Glutamatergic neuron (in vitro differentiated cells): ENCODE measurements at places on chromosomes 6 and 20.
A peak's percentile ranks its signal among the peaks of the same experiment; 100 is the strongest.

DNA sequence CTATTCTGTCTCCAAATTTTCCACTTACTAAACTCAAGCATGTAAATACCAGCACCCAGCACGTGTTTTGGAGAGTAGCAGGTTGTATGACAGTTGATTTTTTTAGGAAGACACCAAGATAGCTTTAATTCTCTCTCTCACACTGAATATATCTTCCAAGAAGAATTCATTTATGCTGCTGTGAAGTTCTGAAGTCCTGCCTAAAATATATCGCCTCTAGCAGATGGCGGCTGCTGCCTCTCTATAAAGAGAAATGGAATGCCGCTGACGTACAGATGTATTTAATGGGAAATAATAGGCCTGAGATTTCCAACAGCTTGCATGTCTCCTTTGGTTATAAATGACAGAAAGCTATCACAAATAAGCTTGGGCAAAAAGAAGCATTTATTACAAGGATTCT lies 74.7 kb downstream of the PFDN4 start:
- DNase-seq: no peak

GRCh38 chr20:62906209-62906608 lies 20.1 kb downstream of the DIDO1 start:
- DNase-seq: no peak

DNA sequence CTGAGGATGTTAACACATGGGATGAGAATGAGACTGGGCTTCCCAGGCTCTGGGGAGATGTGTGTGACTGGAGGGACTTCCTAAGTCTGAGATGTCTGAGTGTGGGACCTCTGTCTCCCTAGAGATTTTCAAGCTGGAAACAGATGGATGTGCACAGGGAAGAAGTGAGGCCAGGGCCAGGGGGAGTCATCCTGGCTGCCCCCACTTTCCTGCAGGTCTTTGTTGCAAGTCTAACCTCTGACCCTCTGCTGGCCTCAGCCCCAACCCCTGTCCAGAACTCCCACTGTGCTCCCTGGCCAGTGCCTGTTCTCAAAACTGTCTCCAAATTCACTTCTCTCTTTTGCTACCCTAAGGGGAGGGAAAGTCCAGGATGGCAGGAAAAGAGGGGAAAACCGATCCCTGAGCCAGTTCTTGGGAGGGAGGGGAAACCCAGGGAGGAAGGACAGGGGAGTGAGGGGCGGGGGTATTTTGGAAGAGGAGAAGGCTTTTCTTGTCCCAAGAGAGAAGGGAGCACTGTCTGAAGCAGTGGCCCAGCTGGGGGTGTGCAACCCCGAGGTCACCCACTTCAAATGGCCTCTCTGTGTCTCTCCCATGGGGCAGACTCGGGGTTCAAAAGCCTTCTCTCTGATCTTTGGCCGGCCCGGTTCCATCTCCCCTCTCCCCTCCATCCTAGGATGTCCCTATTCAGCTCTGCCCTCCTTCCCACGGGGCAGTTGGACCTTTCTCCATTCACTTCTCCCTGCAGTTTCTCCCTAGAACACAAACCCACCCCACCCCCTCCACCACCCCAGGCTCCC lies 3.1 kb downstream of the PPP1R18 start:
- no peak for DNase-seq

GRCh38 chr6:52927451-52927850 lies 18.0 kb upstream of the GSTA3 start:
- no peak for DNase-seq

DNA sequence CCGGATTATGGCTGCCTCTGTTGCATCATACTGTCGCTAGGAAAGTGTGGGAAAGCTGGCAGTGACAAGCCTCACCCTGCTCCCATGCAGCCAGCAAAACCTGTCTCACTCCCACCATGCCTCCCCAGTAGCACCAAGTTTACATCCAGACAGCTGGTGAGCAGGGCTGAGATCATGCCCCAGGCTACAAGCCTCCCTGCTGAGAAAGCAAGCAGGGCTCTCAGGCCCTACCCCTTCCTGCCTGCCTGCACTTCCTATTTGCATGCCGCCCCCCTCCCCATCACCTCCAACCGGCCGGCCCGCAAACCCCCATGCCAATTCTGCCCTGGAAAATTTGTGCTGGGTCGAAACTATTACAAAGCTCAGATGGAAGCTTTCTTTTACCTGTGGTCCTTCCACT lies 408.2 kb upstream of the FKBP1C start:
- peak; percentile 28 for DNase-seq
